ENCODE measurements at places on chromosomes 7 and 10.

DNA sequence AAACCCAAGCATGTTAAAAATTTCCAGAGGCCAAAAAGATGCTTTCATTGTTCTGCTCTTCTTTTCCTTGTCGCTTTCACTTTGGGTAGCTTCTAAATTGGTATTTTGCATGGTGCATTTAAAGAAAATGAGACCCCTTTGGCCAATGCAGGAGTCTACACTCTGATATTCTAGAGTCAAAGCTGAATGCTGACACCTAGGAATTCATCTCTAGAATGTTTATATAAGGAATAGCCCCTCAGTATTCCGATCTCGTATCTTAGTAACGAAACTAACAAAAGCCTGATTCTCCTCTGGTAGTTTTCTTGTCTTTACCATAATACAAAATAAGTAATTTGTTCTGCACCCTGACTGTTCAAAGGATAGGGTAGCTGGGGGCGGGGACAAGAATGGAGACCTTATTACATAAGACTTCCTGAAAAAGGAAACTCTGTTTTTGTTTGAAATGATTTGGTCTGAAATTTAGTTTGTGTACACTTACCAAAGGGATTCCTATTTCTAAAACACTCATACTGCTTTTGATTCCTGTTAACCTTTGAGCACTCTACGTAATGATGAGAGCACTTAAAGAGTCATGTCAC lies 17.1 kb downstream of the IKZF1 start:
- no peak for DNase-seq

- no peak for DNase-seq
Measured at GRCh38 chr7:69166979-69167516, 431.2 kb upstream of the AUTS2 start.

DNA sequence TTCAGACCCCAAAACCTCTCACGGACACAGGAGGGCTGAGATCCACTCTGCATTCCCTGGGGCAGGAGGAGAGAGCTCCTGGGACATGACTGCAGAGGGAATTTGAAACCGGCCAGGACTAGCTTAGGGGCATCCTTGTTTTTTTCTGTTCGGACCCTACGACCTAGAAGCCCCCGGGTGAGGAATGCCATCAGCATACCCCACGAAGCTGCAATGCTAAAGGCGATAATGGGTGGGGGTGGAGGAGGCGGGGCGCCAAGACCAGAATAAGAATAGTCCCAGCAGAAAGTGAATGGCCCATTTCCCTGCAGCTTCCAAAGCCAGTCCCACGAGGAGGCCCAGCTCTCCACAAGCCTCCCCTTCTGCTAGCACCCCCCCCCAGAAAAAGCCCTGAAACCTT lies 4.0 kb downstream of the PDGFA start:
- DNase-seq: no peak

DNA sequence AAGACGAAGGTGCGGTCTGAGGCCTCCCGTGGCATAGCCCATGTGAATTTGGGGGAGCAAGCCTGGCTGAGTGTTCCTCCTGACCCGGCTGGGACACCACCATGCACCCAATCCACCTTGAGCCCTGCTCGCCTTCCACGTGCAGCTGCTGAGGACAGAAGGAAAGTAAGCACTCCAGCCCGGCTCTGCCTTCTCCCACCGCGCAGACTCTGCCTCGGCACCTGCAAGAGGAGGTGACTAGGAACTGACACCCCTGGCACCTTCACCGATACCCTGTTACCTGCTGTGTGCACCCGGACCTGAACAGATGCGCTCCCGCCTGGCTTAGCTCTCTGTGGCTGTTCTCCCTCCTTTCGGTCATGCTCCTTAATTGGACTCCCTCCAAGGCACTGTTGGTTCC lies 57.0 kb upstream of the OPN4 start:
- no peak for DNase-seq

- no peak for DNase-seq
Measured at GRCh38 chr7:4856336-4857057, 5.3 kb downstream of the PAPOLB start.

DNA sequence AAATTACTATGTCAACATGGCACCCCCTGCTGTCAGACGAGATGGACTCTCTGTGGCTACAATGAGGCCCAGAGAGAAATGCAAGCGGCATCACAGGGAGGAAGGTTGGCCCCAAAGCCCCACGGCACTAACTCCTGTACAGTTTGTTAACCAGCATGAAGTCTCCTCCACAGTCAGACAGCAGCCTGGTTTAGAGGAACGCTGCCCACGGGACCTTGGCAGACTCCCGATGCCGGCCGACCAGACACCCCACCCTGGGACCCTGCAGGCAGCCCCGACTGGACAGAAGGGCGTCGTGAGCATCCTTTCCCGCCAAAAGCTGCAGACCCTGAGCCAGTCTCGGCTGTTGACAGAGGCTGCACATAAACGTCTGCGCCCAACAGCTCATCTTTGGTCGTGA lies 158.8 kb downstream of the DIP2C start:
- DNase-seq: no peak

All from GM12891 (cell line).